ENCODE measurements at places on chromosomes 7 and 10.
A peak's percentile ranks its signal among the peaks of the same experiment; 100 is the strongest.

DNA sequence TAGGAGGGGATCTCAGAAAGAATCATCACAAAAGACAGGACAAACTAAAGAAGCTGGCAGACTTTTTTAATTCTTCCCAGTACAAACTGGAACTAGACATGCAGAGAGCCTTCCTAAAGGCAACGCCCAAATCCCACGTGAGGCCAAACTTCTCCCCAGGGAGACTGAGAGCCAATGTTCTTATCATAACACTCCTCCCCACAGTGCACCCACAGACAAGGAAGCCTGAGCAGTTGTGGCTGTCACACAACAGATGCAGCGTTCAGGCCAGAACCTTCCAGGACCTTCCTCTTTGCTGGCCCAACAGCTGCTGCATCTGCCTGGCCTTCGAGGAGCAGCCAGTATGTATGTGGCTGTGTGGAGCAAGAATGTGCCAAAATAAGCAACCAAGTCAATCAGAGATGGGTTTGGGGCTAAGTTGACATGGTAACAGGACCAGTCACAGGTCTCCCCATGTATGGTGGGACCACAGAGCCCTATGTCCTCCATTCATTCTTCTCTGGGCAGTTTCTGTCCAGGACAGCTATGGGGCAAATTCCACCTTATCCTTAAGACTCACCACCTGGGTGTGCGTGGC is 34.9 kb downstream of the SRPK2 start:
- DNase-seq, result no peak

DNA sequence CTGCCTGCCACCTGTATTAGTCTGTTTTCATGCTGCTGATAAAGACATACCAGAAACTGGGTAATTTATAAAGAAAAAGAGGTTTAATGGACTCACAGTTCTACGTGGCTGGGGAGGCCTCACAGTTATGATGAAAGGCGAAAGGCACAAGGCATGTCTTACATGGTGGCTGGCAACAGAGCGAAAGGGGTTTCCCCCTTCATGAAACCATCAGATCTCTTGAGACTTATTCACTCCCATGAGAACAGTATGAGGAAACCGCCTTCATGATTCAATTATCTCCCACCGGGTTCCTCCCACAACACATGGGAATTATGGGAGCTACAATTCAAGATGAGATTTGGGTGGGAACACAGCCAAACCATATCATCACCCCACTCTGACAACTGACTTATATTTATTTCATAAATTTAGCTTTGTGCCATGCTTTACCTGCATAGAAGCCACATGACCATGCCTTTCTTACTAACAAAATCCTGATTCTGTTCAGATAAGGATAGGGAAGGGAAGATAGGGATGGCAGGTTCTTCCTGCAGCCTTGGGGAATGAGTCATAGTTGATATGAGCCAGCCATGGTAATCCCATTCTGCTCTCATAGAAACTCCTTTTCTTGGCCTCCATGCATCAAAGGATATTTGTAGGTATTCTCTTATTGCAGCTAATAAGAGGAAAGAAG is 191.3 kb upstream of the AGK start:
- DNase-seq, result peak; percentile 11

- peak; percentile 8 for DNase-seq
These were observed 38.3 kb upstream of the DLG5 start for GRCh38 chr10:77964811-77965210.

- no peak for DNase-seq
These were observed 104.1 kb downstream of the THSD7A start for GRCh38 chr7:11727864-11728263.

DNA sequence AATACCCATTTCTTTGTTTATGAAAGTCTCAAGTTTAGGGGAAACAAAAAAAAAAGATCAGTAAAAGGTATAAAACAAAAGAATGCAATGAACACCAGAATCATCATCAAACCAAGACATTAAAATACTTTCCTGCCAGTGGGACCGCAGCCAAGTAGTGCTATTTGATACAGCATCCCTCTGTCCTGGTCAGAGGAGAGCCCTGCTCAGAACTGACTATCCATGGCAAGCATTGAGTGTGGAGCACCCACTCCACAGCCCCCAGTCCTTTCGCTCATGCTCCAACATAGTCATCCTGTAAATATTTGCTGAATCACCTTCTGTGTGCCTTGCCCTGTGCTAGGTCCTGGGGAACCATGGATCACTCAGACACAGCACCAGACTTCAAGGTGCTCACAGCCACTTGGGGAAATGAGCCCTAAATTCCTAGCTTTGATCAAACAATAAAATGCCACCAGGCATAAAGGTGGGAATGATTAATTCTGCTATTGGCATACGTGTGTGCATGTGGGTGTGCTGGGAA is 213.6 kb upstream of the TBX20 start:
- DNase-seq, result no peak

- DNase-seq, result peak; percentile 89
These were observed 21.4 kb downstream of the CREB5 start for GRCh38 chr7:28433699-28434219.

DNA sequence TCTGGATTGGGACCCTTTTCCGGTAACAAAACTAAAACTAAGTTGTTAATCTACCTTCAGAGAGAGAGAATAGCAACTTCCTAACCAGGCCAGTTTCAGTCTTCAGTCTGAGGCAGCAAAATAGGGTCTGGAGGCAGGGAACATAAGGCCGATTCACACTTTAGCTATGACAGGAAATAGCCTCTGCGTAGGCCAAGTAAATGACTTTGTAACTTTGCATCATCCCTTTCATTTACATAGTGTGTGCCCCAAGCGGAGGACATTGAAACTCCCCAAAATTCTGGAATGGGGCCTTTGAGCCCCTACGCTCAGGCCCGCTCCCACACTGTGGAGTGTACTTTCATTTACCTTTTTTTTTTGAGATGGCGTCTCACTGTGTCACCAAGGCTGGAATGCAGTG is 1.7 kb upstream of the UPP1 start:
- peak; percentile 61 for DNase-seq

GRCh38 chr7:43311694-43312093 is 199.2 kb downstream of the HECW1 start:
- DNase-seq, result no peak

DNA sequence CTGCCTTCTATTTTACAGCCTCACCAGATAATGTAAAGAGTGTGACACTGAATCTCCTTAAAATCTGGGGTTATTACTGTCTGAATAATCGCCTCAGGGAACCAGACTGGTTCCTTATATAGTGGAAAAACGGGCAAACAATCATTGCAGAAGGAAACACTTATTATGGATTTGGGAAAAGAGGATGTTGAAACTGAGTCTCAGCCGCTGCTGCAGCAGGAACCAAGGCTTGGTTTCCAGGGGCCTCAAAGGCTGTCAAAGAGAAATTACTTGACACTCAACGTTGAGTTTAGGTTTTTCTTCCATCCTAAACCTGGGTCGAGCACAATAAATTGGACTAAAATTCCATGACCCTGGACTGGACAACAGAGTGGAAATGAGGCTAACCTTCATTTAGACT is 103.8 kb upstream of the AHR start:
- DNase-seq, result no peak

GRCh38 chr7:20267482-20267881 is 50.3 kb upstream of the MACC1 start:
- no peak for DNase-seq

- no peak for DNase-seq
These were observed 1.5 kb downstream of the ADGRA1 start for GRCh38 chr10:133088956-133089800.

GRCh38 chr10:117005527-117006055 is 604 bp upstream of the SHTN1 start:
- no peak for DNase-seq

DNA sequence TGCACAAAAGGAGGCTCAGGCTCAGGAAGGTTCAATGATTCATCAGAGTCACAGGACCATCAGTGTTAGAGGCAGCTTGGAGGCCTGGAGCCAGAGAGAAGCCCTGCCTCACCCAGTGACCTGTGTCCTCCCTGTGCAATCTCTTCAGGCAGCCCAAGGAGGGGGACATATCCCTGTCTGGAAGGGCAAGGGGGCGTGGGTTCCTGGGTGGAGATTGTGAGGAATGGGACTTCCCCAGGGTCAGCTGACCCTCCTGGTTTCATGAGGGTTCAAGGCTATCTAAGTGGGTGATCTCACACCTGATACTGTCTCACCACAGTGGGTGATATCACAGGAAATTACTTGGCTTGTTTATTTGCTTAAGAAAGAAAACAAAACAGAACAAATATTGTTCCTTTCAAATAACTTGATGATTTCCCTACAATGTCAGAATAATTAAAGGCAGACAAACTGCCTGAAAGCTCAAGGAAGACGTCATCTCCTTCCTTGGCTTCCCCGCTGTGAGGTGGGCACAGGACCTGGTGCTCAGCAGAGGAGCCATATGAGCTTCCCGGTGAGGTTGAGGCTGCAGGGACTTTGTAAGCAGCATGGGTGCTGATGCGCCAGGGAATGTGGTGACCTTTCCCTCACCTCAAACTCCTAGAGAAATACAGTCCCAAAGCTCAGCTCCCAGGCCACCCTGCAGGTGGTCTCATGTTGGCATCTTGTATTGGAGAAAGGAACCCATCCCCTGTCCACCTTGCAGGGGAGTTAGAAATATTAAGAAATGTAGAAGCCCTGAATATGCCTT is 763.2 kb downstream of the GRID1 start:
- no peak for DNase-seq

DNA sequence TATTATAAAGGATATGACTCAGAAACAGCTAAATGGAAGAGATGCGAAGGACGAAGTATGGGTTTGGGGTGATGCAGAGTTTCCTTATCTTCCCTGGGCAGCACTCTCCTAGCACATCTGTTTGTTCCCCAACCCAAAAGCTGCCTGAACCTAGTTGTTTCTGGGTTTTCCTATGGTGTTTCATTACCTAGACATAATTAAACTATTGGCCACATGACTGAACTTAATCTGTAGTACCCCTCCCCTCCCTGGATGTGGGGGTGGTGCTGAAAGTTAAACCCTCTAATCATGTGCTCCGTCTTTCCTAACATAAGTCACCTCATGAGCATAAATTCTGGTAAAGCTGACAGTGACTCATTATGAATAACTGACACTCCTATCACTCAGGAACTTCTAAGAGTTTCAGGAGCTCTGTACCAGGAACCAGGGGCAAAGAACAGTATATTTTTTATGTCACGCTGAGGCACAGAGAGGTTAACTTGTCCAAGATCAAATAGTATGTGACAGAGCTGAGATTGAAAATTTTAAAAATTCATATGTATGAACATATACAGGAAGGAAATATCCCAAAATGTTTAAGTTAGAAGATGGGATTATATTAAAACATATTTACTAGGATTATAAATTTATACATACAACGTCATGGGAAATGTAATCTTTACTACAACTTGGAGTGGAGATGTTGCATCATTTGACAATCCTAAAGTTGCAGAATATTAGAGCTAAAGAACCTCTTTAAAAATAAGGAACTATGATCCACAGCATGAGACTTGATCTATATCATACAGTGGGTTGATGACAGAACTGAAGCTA is 4.8 kb downstream of the STRIP2 start:
- peak; percentile 86 for DNase-seq

DNA sequence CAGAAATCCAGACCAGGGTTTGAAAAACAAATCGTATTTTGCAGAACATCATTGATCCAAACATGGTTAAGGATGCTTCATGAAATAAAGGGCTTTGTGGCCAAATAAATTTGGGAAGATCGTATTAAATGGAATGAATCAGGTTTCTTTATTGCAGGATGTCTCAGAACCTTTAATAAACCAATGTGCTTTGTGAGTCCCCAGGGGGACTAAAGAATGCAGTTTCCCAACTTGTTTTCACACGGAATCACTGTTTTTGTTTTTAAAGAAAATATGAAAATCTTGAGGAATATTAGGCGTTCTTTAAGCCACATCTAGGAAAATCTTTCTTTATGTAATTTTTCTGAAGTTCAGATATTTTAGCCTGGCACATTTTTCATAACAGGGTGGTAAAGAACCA is 16.8 kb upstream of the CCDC172 start:
- DNase-seq, result no peak

- DNase-seq, result peak; percentile 52
These were observed 14.2 kb downstream of the SKAP2 start for GRCh38 chr7:26850193-26850651.
